NCI-H1105 treated with DMSO at 0.1 percent for 48 hours (cell line): ENCODE measurements at places on chromosomes 3 and 15.

DNA sequence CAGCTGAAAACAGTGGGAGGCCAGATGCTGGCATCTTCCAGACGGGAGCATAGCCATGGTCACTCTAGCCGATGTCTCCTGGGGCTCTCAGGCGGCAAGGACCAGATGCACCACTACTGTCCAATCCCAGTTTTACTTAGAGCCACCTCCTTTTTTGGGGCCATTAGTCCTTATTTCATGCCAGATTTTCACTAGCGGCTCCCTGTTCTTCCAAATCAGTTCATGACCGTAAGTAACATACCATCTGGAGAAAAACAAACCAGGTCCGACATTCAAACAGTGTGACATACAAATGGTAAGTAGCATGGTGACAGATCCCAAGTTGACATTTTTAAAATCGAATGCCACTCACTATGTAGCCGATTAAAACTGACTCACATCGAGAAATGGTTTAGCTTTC is 4.1 kb upstream of the MAP6D1 start:
- DNase-seq, result no peak

DNA sequence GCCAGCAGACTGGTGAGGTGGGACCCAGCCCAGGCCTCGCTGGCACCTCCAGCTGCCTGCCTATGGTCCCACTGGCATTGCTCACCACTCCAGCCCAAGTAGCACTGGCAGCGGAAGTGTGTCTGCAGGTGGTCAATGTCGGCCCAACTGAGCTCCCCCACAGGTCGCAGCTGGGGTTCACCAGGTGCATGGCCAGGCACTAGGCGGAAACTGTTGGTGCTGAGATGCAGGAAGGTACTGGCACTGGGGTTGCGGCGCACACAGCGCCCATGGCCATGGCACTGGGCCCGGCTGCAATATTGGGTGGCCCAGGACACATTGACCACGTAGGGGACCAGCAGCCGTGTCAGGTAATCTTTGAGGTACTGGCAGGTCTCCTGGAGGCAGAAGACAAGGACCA is 4.4 kb downstream of the HYAL2 start:
- DNase-seq, result no peak

DNA sequence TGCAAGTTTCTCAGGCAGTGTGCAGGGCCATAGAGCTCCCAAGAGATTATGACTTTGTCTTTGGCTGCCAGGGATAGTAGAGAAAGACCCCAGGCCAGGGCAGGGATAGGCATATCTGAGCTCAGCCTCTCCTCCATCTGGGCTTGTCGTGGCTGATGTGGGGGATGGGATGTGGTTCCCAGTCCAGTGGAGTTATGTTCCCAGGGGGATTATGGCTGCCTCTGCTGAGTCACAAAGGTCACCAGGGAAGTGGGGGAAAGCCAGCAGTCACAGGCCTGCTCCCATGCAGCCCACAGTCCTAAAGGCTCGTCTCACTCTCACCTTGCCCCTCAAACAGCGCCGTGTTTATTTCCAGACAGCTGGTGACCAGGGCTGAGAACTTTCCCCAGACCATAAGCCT is 354.9 kb downstream of the SI start:
- DNase-seq, result no peak

GRCh38 chr3:147405231-147406027 is 914 bp downstream of the ZIC4 start:
- no peak for DNase-seq

- no peak for DNase-seq
Measured at GRCh38 chr3:170867143-170867937, 2.7 kb downstream of the RPL22L1 start.

GRCh38 chr15:101455291-101456025 is 34.0 kb downstream of the PCSK6 start:
- DNase-seq, result no peak

DNA sequence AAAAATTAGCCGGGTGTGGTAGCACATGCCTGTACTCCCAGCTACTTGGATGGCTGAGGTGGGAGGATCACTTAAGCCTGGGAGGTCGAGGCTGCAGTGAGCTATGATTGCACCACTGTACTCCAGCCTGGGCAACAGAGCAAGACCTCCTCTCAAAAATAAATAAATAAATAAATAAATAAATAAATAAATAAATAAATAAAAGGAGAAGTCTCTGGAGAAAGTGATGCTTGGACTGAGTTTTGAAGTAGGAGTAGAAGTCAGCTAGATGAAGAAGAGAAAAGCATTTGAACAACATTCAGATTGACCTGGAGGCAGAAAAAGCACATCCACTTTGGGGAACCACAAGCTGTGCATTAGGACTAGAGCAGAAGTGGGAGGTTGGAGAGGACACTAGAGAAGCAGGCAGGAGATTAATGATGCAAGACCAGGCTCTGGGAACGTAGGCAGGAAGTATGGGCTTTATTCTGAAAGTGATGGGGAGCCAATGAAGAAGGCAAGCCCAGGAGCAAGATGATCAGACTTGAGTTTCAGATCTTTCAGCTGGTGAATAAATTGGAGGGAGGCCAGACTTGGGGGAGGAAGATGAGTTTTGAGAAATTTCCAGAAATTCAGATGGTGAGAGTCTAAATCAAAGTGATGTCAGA is 48.7 kb downstream of the KLHL6 start:
- no peak for DNase-seq

GRCh38 chr15:85423256-85423655 is 42.9 kb downstream of the AKAP13 start:
- no peak for DNase-seq
